ENCODE measurements at places on chromosomes 3 and 15. TPM values are rescaled to one million over a fixed set of nuclear protein-coding genes. Genes with fewer than 3 reads are reported as not detected.

Gene LRRIQ4
- total RNA-seq, result not detected

Gene BOC
- total RNA-seq, result 0.72 TPM

Gene TIMP4
- total RNA-seq, result 0.48 TPM

Gene KLHDC8B
- 53.7 TPM for total RNA-seq

Gene ADIPOQ
- total RNA-seq, result not detected

Gene CPB1
- total RNA-seq, result not detected

Gene GOLGA6B
- total RNA-seq, result not detected

Gene EPHB1
- not detected for total RNA-seq

Gene DOCK3
- total RNA-seq, result 0.24 TPM

Gene MAGEL2
- total RNA-seq, result not detected

Gene GOLGA8R
- 0.24 TPM for total RNA-seq

Gene CPNE9
- total RNA-seq, result not detected

Gene P2RY13
- not detected for total RNA-seq

Gene NANOGP8
- 0.24 TPM for total RNA-seq
